ENCODE measurements at places on chromosomes 11 and 22.

GRCh38 chr11:96051820-96052219, 127.9 kb upstream of the MTMR2 start:
- no peak for DNase-seq

- no peak for DNase-seq
These were observed 63.5 kb downstream of the MICAL3 start for GRCh38 chr22:17960695-17961445.

DNA sequence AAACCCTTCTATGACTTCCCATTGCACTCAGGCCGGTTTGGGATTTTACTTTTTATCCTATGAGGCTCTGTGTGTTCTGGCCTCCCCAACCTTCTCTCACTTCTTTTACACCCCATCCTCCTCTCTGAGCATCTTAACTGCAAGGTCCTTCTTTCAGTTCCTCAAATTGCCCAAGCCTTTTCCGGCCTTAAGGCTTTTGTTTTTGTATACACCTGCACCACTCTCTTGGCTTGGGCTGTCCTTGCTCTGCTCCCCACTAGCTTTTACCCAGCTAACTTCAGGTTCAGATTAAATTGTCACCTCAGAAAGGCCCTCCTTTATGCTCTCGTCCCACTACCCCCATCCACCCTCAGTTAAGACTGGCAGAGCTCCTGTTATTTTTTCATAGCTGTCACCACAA, 55.5 kb downstream of the FAM83F start:
- no peak for DNase-seq

DNA sequence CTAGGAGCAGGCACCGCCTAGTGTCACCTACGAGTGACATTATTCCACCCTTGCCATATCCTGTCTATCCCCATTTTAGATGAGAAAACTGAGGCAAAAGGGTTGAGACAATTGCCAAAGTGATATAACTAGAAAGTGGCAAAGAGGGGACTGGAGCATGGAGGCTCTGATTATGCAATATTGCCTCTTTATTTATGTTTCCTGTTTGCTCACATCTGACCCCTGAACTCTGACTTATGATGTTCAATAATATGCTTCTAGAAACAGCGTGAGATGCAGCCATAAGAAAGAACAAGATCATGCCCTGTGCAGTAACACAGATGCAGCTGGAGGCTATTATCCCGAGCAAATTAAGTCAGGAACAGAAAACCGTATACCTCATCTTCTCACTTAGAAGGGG, 7.7 kb downstream of the ELF5 start:
- DNase-seq: no peak

- DNase-seq: peak; percentile 81
These were observed 62.5 kb downstream of the FEZ1 start for GRCh38 chr11:125433454-125434121.

GRCh38 chr11:74282914-74283371, 28.5 kb downstream of the P4HA3 start:
- peak; percentile 54 for DNase-seq

DNA sequence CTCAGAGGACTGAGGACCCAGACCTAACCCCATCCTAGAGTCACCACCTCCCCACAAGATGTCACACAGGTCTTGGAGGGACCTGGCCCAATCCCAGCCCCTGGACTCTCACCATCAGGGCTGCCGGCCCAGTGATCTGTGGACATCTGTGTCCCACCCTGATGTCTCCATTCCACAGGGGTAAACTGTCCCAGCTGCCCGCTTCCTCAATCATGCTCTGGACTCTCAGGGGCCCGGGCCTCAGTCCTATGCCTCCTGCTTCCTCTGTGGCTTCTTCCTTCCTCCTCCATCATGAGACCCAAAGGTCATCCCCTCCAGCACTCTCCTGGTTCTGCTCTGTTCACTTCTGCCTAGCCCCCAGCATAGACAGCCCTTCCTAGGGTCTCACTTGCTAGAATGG, 32.2 kb downstream of the ARAP1 start:
- no peak for DNase-seq

GRCh38 chr22:49104434-49104833, 723.2 kb downstream of the BRD1 start:
- DNase-seq: no peak

GRCh38 chr11:118045191-118045590, 31.7 kb upstream of the TMPRSS4 start:
- DNase-seq: no peak

GRCh38 chr11:79304599-79305212, 136.1 kb downstream of the TENM4 start:
- DNase-seq: no peak

GRCh38 chr22:25081409-25081824, 118.2 kb upstream of the CRYBB3 start:
- peak; percentile 41 for DNase-seq

DNA sequence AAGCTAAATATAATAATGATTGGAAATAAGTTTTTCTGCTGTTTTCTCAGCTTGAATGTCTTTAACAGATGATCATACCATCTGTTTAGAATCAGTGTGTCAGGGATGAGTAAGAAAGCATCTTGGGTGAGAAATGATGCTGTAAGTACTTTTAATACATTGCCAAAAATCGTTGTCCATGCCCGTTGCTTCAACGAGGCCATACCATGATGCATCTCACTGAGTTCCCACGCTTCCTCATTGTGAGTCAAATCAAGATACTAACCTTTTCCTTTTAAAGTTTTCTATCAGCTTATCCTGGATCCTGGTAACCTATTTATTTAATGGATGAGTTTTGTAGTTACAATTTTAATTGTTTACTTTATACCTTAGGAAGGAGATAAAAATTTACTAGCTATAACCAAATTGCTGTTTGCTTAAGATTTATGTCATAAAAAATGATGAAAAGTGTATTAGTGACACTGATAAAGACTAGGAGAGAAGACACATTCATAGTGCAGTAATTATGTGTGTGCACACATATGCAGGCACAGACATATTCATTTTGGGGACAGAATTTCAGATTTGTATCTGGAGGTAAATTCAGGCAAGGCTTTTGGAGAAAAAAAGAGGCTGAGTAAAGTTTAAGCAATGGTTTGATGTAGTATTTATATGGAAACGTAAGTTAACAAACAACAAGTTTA, 154.8 kb downstream of the UVRAG start:
- DNase-seq: peak; percentile 98

Data from GM23248 (cell line).